Activated CD4-positive, alpha-beta T cell treated with anti-CD3 and anti-CD28 coated beads, Interleukin-2, amount 50 U/mL, for 16 hours (primary cell): ENCODE measurements at places on chromosomes 1 and 21.

GRCh38 chr1:40363721-40364120 is 9.8 kb upstream of the SMAP2 start:
- DNase-seq, result no peak

DNA sequence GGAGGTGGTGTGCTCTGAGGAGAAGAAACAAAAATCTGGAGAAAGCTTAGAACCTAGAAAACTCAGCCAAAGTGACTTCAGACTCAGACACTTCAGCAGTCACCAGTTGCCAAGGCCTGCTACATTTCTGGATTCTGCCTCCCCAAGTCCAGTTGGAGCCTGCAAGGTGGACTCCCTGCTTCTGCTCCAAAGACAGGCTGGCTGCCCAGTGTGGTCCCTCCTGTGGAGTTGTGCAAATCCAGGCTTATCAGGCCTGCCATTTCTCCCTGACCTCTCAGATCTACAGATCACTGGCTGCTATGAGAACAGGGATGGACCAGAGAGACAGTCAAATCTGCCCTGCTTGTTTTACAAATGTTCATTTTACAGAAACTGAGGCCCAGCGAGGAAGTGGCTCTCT is 9.9 kb downstream of the CACHD1 start:
- DNase-seq, result no peak

DNA sequence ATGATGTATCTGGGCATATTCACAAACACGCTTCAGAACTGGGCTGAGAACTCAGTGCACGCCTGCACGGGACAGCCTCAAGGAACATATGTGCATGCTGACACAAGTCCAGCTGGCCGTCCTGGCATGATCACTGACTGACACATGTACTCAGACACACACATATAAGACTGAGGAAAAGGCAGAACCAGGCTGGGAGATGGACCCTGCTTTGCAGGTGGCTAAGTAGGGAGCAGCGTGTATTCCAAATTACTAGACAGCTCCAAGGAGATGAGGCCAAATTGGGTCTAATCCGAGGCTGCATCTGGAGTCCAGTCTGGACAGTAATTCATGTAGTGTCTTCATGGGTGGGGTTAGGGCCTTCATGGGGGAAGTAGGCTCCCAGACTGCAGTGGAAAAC is 41.4 kb upstream of the GJB5 start:
- DNase-seq, result no peak

DNA sequence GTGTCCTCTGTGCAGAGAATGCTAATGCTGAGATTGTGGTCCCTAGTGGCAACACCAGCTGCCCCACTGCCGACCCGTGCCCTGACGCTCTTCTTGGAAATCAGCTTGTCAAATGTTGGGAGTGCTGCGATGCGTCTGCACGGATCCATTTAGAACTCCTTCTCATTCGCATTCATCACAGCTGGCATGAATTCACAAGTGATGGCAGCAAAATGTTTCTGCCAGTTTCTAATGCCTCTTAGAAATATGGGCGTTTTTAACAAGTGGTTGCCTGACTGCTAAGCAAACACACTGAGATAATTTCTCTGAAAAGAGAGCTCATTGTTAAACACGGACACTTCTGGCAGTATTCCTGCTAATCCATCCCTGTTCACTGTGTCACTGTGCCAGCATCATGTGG is 131.9 kb upstream of the KCNJ6 start:
- no peak for DNase-seq

GRCh38 chr1:70200065-70200464 is 5.3 kb downstream of the LRRC40 start:
- no peak for DNase-seq

GRCh38 chr1:93021539-93022134 is 57.4 kb upstream of the MTF2 start:
- peak; percentile 67 for DNase-seq

GRCh38 chr1:218351391-218352074 is 6.4 kb downstream of the TGFB2 start:
- peak; percentile 28 for DNase-seq

GRCh38 chr21:41164052-41164451 is 3.9 kb upstream of the BACE2 start:
- DNase-seq, result no peak

DNA sequence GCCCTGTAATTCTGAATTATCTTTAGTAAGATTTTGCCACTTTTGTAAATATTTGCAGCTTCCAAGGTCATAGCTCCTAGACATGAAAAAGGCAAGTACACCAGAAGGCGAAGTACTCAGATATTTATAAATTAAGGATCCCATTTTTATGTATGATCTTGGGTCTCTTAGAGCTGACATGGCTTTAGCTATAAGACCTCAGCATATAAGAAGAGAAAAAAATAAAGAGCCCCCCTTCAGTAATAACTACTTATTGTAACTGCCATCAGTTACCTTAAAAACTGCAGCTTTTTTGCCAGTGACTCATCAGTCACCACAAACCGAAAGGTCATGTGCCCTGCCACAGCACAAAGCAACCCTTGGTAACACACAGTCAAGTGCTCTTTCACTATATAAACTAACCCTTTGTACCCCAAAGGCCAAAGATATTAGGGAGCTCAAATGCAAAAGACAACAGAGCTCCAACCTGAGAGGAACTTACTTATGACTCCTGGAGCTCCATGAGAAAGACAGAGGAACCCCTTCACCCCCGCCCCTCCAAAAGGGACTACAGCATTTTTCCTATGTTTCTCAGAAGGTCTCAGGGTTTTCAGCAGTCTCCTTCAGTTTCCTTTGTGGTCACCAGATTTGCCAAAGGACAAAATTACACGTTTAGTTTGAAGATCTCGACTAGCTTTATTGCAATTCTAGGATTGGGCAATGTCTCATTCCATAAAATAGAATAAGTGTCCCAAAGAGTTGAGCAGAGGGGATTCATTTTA is 219.8 kb upstream of the DUSP10 start:
- DNase-seq, result peak; percentile 69

DNA sequence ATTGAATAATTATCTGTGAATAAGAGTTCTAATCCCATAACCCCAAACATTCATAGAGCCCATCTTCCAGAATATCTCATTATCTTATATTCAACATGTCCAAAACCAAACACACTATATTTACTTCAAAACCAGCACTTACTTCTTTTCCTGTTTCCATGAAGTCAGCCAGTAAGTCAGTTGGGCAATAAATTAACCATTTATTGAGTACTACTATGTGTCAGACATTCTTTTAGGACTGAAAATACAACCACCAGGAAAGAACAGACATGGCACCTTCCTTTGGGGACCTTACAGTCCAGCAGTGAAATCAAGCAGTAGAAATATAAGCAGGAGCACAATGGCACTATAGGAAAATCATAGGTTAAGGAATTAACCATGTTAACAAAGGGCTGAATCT is 8.8 kb downstream of the AK5 start:
- DNase-seq, result no peak

- DNase-seq, result no peak
Observed at GRCh38 chr1:222616525-222616924, 1.4 kb upstream of the MIA3 start.

- no peak for DNase-seq
Observed at GRCh38 chr1:232426801-232427200, 203.1 kb downstream of the SIPA1L2 start.

- DNase-seq, result no peak
Observed at GRCh38 chr1:91190996-91191395, 169.2 kb upstream of the ZNF644 start.

GRCh38 chr1:100387657-100388350 is 35.5 kb downstream of the CDC14A start:
- DNase-seq, result no peak

DNA sequence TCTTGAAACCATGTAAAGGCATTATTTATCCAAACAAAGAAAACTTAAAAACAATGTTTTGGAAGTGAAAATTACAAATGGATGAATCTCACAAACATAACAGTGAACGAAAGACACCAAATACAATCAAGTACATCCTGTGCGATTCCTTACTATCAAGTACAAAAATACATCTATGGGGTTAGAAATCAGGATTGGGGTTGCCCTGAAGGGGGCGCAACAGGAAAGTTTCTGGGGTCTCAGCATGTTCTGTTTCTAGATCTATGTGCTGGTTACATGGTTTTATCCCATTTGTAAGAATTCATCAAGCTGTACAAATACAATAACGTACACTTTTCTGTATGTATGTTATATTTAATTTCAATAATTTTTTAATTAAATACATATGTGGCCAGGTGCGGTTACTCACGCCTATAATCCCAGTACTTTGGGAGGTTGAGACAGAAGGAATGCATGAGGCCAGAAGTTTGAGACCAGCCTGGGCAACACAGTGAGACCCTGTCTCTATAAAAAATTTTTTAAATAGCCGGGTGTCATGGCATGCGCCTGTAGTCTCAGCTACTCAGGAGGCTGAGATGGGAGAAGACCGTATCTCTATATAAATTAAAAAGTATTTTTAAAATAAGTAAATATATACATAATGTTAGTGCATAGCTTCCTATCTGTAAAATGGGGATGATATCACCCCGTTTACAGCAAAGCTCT is 121.5 kb upstream of the SOD1 start:
- no peak for DNase-seq

GRCh38 chr1:198798923-198799386 is 160.1 kb downstream of the PTPRC start:
- DNase-seq, result no peak

GRCh38 chr1:40944326-40944725 is 35.2 kb upstream of the CTPS1 start:
- no peak for DNase-seq

DNA sequence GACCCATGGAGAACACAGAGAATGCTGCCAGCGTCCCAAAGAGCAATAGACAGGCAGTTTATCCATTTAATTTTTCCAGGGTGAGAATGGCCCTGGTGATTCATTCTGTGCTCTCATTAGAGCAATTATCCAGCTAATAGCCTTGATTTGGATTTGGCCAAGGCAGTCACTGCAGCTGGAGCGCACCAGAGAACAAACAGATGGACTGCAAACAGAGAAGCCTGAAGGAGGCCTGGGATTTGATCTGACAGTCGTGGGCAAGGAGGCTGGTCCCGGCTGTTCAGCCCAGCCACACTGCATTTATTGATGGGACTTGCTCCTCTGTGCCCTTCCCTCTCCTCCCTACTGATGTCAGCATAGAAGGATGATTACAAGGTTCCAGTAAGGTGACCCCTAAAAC is 353.9 kb upstream of the C1orf174 start:
- no peak for DNase-seq

DNA sequence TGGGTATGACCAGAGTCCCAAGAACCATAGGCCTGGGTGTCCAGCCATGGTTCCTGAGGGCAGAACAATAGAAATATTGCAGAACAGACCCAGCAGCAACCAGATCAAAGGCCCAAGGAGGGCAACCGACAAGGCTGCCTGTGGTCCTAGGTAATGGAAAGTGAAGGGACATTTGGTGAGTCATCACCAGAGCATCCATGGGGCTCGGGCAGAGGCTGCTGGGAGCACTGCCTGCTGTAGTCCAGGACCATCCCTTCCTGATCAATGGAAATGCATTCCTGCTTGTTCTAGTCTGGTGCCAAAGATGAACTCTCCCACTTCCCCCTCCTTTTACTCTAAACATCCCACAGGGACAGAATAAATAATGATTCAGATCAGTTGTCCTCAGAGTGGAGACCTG is 172.8 kb upstream of the CACNA1E start:
- DNase-seq, result no peak

GRCh38 chr1:16146279-16147155 is 9.4 kb downstream of the EPHA2 start:
- DNase-seq, result no peak

DNA sequence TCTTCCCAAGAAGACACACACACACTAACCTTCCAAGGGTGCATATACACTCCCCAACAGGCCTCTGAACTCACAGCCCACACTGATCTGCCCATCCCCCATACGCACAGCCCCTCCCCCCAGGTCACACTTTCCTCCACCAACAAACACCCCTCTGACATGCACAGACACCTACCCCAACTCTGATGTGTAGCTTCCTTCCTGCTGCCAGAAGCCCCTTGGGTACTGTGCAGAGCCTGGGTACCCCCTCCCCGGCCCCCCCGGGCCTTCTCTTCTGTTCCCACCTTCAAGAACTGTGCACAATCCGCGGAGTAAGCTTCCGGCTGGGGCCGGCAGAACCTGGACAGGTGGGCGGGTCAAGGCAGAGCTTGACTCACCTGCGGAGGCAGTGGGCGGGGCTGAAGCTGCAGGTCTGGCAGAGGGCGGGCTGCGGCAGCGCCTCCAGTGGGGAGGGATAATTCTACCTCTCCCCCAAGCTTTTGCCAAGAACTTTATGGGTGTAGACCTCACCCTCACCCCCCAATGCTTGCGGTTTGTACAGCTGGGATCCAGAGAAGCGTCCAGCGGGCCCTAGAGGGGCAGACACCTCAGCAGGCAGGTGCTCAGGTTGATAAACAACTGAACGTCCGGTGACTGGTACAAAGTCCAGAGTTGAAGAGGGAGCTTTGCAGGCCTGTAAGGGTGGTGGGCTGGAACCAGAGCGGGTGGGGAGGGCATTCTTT is at the start of gene C1orf210:
Gene C1orf210 (minus strand): TSS at position 313 of the 722 bp plus-strand sequence. CDS start 2,311 bp downstream, outside the sequence.
- DNase-seq, result no peak

GRCh38 chr1:3914911-3915310 is 14.8 kb upstream of the C1orf174 start:
- DNase-seq, result no peak

- DNase-seq, result no peak
Observed at GRCh38 chr1:1430114-1430982, 5.1 kb upstream of the VWA1 start.

GRCh38 chr1:218328769-218329168 is 16.4 kb upstream of the TGFB2 start:
- DNase-seq, result no peak

GRCh38 chr1:97384294-97384968 is 536.4 kb downstream of the DPYD start:
- no peak for DNase-seq

DNA sequence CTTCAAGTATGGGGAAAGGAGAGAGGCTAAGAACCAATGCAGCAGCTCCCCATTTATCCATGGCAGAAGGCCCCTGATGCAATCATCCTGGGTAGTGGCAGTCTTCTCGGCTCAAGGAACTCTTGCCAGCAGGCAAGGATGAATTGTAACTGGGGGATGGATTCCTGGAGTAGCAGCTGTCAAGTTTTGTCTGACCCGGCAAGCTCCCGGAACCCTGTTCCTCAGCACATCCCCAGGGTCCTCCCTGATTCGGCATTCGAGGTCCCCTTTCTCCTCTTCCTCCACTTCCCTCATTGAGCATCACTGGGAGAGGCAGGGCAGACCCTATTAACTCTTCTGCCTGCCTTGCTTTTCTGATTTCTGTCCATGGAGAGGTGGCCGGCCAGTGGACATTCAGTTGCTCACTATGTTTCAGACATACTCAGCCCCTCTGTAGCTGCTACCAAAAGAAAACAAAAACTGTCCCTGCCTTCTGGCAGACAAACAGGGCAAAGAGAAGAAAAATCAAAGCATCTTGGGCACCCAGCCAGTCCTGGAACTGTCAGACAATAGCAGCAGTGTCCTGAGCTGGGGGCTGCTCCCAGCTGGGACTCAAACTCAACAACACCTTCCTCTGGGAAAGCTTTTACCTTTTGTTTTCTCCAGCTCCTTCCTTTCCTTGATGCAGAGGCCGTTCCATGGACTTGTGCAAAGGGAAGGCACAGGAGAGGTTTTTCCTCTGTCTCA is 5.6 kb upstream of the PTCH2 start:
- no peak for DNase-seq

GRCh38 chr1:117025568-117025967 is 24.0 kb downstream of the CD101 start:
- DNase-seq, result no peak

- no peak for DNase-seq
Observed at GRCh38 chr21:41803316-41803715, 36.5 kb upstream of the RIPK4 start.

- no peak for DNase-seq
Observed at GRCh38 chr1:44802306-44803061, 2.3 kb downstream of the PLK3 start.
